Myocyte (in vitro differentiated cells): ENCODE measurements at places on chromosomes 7 and 10. TPM values are rescaled to one million over a fixed set of nuclear protein-coding genes. Genes with fewer than 3 reads are reported as not detected.

Gene WDR86
- total RNA-seq, result 0.42 TPM in 1 of 2 replicates, not detected in the other

Gene EGFR
- 22.5 and 32.4 TPM in 2 replicates for total RNA-seq

Gene LIPN
- not detected in 2 replicates for total RNA-seq

Gene GIMAP1
- not detected in 2 replicates for total RNA-seq

Gene SVOPL
- not detected in 2 replicates for total RNA-seq

Gene RNF32
- total RNA-seq, result 1.1 and 2.9 TPM in 2 replicates
